SJCRH30 (cell line): ENCODE measurements at places on chromosomes 11 and 22.

GRCh38 chr11:76756341-76756741 is 26.8 kb upstream of the TSKU start:
- peak; percentile 26 for DNase-seq

GRCh38 chr11:108218455-108218854 is 4.0 kb downstream of the NPAT start:
- DNase-seq, result no peak

DNA sequence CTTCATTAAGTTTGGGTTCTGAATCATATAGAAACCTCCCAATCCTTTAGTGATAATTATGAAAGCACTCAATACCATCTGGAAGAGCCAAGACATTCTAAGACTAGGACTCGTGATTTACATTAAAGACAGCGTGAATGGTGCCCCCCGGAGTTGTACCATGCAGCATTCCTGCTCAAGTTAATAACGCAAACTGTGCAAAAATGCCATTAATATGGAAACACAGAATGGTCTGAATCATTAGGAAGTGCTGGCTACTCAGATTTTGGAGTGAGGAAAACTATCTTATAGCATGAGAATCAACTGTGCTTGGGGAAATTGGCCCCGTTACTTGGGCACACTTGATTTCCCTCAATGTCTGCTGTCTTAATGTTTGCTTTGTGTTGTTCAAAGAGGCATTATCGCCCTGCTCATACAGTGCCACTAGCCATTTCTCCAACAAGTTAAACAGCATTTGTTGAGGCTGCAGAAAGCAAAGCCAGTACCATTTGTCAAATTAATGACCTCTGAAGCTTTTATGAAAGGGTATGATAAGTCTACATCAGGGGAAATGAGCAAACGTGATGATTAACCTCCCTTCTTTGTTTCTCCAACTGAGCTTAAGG is 18.5 kb upstream of the TPH1 start:
- DNase-seq, result no peak

DNA sequence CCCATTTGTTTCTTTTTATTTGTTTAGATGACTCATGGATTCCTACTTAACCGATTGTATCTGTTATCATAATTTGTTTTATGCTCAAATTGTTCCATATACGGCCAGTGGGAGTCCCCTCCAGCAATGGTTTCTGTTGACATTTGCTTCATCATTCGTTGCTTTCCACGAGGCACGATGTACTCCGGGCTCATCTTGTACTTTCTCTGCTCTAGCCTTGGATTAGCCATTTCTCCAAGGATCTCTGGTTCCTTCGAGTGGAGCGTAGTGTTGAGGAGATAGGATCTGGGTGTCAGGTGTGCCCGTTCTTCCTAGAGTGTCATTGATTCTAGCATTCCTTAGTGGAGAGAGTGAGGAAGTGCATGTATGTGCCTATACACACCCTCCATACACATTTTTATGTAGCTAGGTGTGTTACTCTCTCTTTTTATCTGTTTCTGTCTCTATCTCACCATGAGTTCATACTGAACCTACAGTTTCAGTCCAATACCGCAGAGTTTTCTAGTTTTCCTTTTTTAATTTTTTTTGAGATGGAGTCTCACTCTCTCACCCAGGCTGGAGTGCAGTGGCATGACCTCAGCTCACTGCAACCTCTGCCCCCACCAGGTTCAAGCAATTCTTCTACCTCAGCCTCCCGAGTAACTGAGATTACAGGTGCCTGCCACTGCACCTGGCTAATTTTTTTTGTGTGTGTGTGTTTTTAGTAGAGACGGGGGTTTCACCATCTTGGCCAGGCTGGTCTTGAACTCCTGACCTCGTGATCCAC is 31.4 kb downstream of the TECTA start:
- no peak for DNase-seq

DNA sequence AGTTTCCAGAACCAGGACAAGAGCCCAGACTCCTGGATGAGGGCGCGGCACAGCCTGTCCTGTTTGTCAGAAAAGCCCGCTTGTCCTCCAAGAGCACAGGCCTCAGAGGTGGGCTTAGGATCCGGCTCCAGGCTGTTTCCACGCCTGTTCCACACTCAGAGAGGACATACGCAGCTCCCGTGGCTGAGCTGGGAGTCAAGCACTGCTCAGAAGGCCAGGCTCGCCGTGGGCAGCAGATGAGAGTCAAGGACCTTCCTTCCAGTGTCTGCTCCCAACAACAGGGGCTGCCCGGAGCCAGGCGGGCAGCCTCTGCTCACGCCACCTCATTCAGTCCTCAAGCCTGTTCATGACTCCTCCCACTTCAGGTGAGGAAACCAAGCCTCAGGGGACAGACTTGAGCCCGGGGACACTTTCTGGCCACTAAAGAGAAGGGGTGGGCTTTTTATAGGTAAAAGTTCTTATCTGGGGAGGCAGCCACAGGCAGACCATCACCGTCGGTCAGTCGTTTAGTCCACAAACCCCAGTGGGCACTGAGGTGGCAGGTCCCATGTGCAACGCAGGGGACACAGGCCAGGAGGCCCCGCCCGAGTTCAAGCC is 3.8 kb downstream of the CYB5R3 start:
- peak; percentile 53 for DNase-seq

GRCh38 chr11:104738918-104739317 is 159.3 kb downstream of the CASP12 start:
- DNase-seq, result no peak

DNA sequence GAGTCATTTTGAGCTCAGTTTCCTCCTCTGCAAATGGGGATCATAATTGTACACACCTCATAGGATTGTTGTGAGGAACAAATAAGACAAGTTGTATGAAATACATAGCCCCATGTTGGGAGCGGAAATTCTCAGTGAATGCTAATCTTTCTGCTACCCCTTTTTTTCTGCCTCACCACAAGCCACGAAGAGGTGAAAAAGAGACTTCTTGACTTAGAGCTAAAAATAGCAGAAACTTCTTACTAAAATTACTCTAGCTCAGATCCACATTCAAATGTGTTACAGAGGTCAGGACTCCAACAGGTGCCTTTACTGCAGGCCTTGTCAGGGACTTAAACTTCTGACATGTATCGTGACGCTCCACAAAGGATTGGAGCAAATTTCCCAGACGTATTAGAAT is 128.5 kb downstream of the MIAT start:
- DNase-seq, result no peak

- no peak for DNase-seq
These were observed 54.5 kb upstream of the RASD2 start for GRCh38 chr22:35486116-35486631.

GRCh38 chr22:26086359-26086758 is 82.9 kb upstream of the SEZ6L start:
- no peak for DNase-seq

DNA sequence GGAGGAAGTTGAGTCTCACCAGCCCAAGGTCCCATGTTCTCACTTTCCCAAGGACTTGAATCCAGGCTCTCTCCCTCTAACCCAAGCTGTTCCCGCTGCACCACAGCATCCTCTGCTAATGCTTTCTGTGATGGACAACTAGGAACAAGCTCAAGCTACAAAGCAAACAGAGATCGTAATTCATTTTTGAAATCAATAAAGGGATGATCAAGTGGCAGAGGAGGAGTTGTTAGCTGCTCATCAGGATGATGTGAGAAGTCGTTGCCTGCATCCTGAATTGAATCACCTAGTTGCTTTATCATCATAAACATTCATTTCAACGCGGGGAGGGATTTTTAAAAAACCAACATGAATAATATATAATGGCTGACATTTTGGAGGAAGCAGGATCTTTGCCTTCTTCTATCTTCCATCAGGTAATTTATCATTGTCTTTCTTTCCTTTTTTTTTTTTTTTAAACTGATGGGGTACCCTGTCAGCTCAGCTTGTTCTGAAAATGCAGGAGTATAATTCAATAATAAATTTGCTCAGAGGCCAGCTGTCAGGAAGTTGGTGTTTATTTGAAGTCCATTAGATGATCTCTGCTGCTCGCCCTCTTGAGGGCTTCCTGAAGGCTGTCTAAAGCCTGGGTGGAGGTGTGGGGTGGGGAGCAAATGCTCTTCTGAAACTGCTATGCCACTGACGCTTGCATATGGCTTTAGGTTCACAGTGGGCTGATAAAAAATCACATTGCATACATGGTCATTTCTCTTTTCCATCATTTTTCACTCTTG is 174.4 kb upstream of the NARS2 start:
- DNase-seq, result no peak

DNA sequence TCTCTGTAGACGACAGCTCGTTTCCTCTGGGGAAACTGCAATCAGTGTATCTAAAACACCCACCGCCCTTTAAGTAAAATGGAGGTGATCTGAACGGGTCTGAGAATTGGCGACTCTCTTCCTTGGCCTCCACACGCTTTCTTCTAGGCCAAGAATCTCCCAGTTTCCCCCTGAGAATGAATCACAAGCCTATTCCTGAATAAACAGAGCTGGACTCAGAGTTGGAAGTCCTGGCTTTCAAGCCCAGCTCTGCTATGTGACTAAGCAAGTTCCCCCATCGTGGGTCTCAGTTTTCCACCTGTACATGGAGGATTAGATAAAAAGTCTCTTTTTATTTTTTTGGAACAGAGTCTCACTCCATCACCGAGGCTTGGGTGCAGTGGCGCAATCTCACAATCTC is 200.4 kb downstream of the MN1 start:
- no peak for DNase-seq

DNA sequence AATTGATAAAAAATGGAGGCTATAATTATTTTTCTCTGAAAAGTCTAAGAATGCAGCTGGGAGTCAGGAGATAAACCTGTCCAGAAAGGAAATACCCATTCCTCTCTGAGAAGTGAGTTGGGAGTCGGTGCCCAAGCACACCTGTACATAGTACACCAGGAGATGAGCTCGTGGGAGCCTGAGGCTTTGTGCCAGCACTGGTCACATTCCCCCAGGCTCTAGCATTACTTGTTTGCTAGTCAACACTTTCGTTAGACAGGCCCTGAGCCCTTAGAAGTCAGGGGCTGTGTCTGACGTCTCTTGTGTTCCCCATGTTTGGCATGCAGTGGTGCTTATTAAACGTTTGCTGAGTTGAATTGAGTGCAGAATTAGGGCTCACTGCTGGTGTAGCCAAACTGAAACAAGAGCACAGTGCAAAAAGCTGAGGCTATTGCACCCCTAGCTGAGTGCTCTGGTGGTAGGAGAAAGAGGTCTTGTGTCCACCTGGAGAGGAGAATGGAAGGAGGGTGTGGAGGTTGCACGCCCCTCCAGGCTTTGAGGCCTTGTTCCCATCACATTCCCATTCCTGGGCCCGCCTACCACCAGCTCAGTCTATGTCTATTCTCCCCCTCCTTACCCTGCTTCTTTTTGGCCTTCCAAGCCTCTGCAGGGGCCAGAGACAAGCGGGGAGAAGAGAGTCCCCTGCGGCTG is 6.8 kb downstream of the ROBO4 start:
- no peak for DNase-seq

- no peak for DNase-seq
These were observed 7.1 kb upstream of the CD44 start for GRCh38 chr11:35131886-35132285.

DNA sequence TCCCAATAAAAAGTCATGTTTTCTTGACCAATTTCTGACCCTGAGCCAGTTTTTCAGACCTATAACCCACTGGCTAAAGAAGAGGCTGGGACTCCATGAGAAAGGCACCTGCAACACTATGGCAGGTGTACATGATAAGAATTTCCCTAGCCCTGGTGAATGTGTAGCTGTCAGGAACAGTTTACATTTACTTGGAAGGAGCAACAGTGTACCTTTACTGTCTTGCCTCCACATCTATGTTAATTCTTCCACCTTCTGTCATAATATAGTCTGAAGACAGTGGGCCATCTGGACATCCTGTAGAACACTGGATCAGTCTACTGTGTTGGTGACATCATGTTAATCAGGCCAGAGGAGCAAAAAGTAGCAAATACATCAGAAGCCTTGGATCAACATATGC is 72.1 kb upstream of the CD82 start:
- DNase-seq, result no peak

- DNase-seq, result no peak
These were observed 515.7 kb downstream of the BUD13 start for GRCh38 chr11:116257092-116257491.

DNA sequence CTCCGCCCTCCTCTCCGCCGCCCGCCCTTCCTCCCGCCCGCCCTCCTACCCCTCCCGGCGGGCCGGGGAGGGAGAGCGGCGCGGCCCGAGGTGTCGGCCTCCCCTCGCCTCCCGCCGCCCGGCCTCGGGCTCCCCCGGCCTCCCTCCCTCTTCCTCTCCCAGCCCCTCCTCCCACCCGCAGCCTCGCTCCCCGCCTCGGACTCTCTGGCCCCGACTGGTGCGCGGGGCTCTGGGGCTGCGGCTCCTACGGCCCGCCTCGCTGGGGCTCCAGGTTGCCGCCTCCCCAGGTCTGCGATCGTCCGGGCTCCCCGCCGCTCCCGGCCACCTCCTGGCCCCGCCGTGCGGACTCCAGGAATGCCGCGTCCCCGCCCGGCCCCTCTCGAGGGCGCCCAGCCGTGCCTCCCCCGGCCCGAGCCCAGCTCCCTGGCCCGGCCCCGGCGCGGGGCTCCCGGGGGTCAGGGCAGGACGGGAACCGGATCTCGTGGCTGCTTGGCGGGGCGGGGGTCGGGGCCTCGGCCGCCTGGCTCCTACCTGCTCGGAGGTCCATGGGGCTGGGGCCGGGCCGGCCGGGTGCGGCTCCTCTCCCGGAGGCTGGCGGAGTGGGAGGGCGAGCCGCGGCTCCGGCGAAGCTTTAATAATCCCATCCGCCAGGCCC is at the start of gene CLCF1:
CLCF1 (minus strand) TSS at position 606 of the 655 bp plus-strand sequence; CDS start at position 547, 59 bp downstream.
- DNase-seq, result peak; percentile 69

- DNase-seq, result no peak
These were observed 5.2 kb downstream of the SLC25A1 start for GRCh38 chr22:19173047-19174035.

- no peak for DNase-seq
These were observed 49.7 kb downstream of the ST14 start for GRCh38 chr11:130209128-130209932.

DNA sequence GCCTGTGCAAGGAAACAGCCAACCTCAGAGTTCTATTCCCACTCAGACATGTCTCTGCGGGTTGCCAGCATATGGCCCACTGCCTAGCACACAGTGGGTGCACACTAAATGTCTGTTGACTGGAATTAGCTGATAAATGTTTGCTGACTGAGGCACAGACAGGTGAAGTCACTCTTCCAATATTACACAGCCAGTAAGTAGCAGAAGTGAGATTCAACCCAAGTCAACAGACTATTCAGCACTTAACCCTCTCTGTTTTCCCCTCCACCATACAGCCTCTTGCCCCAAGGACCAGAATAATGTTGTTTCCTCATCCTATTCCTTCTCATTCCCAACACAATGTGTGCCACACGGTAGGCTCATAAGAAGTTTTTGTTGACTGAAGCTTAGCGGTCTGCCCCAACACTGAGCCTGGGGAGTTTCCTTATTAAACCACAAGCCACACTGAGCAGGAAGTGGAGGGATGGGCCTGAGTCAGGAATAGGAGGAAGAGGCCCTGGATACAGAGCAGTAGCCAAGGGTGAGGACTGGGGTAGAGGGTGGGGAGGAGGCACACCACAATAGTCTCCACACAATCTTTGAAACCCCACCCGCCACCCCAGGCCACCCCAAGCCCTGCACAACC is 15.7 kb upstream of the IL10RA start:
- no peak for DNase-seq

GRCh38 chr11:10550503-10551289 is 9.7 kb upstream of the RNF141 start:
- no peak for DNase-seq
